ENCODE measurements at places on chromosomes 7 and 10.

GRCh38 chr7:67478066-67478465 is 481.4 kb downstream of the TYW1 start:
- DNase-seq: no peak

GRCh38 chr10:93445978-93446720 is 36.0 kb downstream of the MYOF start:
- no peak for DNase-seq

DNA sequence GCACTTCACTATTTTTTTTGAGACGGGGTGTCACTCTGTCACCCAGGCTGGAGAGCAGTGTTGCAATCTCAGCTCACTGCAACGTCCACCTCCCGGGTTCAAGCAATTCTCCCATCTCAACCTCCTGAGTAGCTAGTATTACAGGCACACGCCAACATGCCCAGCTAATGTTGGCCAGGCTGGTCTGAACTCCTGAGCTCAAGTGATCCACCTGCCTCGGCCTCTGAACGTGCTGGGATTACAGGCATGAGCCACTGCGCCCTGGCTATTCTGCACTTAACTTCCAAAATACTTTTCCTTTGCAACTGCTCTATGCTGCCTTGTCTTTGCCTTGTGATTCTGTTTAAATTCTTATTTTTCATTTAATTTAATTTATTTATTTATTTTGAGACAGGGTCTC is 67.0 kb upstream of the ZNF479 start:
- DNase-seq: no peak

- no peak for DNase-seq
Observed at GRCh38 chr10:29473087-29473356, 161.7 kb downstream of the SVIL start.

GRCh38 chr10:131928248-131929095 is 27.7 kb downstream of the PPP2R2D start:
- DNase-seq: no peak

GRCh38 chr7:83211685-83212084 is 49.0 kb upstream of the PCLO start:
- DNase-seq: no peak

DNA sequence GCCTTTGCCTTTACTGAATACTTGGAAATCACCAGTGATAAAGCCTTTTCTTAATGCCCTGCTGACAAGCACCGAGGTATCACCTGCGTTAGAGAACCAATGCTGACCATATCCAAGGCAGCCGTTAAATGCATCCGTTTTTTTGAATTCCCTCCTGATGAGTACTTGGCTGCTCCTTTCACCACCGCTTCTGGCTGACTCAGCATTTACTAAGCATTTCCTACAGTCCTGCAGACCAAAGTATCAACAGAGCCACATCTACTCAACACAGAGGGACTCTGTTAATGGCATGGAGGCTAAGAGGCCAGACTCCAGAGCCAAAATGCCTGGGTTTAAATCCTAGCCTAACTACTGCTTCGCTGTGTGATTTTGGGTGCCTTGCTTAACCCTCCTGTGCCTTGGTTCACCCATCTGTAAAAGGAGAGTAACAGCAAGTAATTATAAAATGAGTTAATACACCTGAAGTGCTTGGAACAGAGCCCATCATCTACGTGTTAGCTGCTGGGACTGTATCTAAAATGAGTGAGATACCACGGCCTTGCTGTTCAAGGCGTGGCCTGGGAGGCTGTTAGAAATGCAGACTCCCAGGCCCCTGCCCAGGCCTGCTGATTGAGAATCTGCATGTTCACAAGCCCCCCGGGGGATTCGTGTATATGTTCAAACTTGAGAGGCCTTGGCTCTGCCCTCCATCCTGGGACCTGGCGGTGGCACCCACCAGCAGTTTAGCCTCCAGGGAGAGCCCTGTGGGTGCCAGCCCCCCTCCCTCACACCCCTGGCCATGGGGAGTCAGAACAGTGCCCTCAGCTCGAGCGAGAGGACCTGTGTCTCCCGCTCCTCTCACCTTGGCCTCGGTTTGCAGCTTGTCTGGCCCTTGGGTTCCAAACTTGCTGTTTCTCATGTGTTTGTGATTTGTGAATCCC is 30.8 kb upstream of the EFCAB10 start:
- DNase-seq: peak; percentile 24

GRCh38 chr7:138000081-138000701 is 1.7 kb downstream of the CREB3L2 start:
- DNase-seq: no peak

GRCh38 chr7:20200361-20200760 is 16.8 kb downstream of the MACC1 start:
- DNase-seq: no peak

DNA sequence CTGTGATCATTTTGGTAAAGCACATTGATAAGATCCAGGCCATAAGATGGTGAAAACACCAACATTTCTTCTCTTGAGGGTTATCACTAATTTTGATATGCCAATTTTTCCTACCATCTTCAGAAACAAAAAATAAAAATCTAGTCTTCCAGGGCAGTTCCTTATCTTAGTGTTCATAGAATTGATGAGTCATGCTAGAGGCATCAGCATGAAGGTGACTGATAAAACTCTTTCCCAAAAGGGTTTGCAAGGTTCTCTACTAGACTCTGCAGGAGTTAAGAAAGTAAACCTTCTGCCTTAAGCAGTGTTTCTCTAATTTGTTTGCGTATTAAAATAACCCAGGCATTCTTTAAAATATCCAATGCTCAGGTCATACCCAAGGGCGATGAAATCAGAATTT is 483.1 kb upstream of the CNTNAP2 start:
- no peak for DNase-seq

All from D341Med (cell line).